ENCODE measurements at places on chromosomes 4 and X.

DNA sequence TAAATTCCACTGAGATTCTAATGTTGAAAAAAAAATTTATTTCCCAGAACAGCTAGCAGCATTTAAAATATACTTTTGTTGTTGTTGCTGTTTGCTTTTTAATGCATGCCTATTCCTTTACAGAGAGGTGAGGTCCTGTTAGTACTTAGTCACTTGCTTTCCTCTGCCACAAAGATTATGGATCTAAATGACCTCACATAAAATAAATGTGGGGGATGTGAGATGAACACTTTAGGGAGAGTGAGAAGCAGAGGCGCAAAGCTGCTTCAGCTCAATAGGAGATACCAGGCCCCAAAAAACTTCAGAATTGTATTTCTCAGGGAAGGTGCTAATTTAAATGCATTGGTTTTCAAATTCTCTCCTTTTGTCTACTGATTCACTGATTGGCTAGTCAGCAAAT lies 4.0 kb downstream of the LDB2 start:
- no peak for DNase-seq

DNA sequence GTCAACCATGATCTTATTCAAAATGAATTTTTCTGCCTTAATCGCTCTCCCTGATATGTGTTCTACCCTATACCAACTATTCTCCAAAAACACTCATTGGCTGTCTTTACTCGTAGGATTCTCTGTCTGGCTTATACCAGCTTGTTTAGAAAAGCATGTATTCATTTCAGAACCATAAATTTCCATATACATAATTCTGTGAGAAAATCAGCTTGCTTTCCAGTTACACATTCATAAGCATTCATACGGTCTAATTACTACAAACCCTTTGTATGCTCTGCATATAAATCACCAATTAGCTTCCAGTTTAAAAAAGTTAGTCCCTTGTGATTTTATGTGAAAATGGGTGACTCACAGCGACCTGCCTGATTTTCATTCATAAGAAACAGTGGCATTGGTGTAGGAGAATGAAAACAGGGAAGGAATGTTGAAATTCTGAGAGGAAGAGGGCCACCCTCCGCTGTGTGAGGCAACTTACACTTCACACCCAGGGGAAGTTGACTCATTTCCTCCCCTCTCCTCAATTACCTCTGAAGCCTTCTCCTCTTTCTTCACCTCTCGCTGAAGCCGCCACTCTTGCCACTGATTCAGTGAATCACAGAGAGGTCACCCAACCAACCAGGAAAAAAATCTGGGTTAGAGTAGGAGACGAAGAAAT lies 63.3 kb downstream of the MEPE start:
- no peak for DNase-seq

DNA sequence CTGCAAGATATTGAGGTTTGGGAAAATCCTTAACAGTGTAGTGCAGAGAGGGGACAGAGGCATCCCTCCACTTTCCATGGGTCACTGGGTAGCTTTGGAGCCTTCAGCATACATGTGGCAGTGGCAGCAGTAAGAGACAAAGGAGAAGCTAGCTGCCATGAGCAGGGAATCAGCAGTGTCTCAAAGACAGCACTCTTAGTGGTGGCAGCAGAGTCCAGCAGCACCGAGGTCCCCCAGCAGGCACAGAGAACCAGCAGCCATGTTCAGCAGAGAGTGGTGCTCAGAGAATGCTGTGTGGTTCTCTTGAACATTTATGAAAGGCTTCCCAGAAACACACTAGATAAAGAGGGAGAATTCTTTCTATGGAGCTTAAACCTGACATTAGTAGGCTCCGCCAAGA lies 308.5 kb downstream of the CENPC start:
- DNase-seq, result no peak

- no peak for DNase-seq
These were observed 48.0 kb upstream of the SPOCK3 start for GRCh38 chr4:167282171-167282864.

GRCh38 chr4:150952167-150952845 lies 62.8 kb downstream of the LRBA start:
- no peak for DNase-seq

DNA sequence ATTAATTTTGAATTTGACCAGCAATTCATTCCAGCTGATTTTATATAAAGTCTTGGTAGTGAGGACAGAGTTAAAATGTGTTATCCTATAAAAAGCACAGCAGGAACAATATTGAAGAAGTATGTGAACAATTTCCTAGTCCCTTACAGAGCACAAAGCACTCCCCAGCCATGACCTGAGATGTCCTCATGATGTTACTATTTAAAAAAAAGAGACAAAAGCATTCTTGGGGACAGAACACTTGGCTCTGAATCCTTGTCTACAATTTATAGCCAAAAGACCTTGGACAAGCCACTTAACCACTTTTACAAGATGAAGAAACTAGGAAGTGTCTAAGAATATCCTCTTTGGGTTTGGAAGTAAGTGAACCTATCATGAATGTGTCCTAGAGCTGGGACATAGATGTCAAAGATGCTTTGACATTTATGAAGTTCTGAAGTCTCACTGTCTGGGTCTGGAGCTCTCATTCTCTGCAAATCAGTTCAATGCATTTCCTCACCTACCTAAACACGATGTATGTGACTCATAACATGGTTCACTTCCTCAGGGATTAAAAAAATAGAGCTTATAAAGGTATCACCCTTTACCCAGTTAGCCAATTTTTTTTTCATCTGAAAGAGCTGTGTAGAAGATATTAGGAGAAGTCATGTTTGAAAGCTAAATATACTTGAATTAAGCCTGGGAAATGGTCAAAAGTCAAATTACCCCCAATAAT lies 61.4 kb downstream of the IGFBP7 start:
- DNase-seq, result no peak

DNA sequence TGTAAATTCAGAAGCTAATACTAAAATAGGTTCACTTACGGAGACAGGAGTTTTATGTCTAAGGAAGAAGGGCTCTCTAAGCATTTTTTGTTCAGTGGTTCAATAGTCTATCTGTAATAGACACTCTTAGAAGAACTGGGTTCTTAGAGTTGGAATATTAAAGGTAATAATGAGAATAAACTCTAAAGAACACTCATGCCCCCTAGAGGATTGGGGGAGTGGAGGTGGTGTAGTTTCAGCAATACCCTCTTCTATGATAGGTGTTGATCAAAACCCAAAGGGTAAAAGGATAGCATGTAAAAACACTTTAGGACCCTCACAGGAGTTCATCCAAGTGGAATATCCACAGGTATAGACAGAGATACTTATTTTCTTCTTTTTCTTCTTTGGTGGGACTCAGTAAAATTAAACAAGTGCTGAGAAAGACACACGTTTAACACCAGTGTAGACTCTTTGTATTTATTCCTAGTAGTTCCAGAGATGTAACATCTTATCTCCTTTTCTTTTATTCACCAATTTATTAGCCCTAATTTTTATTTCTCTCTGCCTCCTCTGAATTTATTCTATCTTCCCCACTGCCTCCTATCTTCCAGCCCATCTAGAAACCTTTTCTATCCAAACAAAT lies 25.7 kb upstream of the MND1 start:
- DNase-seq, result peak; percentile 19

DNA sequence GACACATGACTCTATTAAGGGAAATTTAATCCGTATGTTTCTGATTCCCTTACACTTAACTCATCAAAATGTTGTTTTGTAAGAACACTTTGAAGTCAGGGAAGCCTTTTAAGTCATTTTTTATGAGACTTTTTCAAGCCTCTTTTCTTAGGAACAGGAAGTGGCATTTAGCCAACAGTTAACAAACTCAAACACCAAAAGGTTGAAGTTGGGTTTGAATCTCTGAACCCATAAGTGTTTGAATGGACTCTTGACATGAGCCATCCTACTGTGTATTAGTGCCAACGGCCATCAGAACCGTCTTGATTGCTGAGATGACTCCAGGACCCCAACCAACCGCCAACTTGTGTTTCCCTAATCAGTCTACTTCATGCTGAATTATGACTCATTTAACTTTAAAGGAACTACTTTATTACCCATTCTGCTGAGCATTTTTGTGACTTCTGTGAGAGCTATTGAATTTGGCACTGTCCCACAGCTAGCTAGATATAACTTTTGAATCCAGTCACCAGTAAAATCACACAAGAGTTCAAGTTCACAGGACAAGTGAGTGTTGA lies 209.1 kb upstream of the FAT1 start:
- DNase-seq, result no peak

GRCh38 chr4:30719454-30720020 lies 632 bp upstream of the PCDH7 start:
- no peak for DNase-seq

Data from cerebellar nuclear complex (tissue), 1 donor.